ENCODE measurements at places on chromosomes 1 and 21.

GRCh38 chr1:75583282-75583681 lies 27.6 kb downstream of the SLC44A5 start:
- no peak for DNase-seq

DNA sequence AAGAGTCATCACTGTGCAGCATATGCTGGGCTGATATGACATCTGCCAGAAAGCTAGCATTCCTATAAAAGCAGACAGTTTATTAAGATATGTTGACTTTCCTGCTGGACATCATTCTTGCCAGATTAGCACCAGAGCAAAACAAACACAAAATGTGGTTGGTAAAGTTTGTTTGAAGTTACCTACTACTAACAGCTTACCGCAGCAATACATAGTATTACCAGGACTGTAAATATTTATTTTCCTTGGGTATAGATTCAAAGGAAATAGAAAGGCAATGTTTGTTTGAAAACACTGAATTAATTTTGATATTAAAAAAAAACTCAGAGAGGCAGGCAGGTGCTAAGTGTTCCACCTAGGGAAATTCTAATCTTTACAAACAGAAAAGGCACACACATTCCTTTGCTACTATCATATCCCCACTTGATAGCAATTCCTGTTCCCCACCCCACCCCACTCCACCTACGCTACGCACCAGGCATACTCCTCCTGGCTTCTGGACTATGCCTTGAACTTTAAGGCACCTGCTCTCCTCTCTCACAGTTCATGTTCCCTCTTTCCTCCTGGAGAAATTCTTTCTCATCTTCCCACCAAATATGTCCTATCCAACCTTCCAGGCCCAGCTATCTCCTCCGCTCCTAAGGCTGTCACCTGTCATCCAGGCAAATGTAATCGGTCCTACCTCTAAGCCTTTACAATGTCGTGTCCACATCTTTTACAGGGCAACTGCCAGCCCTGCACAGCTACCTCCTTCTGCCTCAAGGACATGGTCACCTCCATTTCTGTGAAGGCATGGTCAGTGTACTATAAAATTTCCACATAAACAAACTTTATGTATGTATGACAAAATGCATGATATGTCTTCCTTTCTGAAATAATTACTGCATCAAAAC lies 34.7 kb downstream of the PTPN14 start:
- DNase-seq: no peak

DNA sequence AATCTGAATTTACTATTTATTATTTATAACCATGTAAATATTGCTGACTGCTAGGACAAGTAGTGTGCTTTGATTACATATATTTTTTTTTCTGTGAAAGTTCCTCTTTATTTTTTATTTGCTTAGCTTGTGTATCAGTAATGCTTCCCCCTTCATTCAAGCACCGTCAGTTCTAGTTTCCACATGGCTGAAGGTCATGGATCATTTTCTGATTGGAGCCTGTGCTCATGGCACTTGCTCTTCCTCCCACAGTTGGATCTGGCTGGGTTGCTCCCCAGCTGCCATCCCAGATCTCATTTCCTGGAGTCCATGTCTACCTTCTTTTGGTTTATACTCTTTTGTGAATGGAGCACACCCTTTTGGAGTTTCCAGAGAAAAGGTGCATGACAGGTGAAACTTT lies 57.0 kb upstream of the IGSF5 start:
- DNase-seq: no peak

DNA sequence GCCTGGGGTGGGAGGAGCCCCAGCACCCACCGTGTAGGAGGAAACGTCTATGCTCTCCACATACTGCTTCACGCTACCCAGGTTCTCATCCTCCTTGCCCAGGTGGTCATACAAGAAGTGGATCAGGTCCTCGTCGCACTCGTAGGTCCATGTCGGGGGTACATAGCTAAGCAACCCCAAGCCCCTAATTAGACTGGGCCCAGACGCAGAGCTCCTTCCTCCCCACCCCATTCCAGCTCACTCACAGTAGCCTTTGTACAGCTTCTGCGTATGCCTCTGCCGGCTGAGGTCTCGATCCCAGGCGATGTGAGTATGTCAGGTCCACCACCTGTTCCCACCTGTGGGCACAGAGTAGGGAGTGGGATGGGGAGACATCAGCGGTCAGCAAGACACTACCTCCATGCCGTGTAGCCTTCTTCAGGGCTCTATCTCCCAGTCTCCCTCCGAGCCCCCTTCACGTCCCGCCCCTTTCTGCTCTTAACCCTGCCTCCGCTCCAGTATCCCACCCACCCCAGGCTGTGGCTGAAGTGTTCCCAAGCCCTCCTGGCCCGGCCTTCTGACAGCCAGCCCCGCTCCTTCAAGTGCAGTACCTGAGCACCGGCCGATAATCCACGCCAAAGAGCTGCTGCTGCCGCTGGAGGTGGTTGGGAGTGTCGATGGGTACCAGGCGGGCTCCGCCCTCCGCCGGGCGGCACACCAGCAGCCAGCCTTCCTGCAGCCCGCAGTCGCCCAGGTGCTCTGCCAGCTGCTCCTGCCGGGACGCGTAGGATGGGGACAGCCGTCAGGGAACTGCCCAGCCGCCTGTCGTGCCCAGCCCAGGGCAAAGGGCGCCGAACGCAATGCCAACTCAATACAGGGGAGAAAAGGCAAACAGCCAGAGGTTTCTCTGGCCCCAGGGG lies 919 bp downstream of the HECTD3 start:
- DNase-seq: peak; percentile 57

DNA sequence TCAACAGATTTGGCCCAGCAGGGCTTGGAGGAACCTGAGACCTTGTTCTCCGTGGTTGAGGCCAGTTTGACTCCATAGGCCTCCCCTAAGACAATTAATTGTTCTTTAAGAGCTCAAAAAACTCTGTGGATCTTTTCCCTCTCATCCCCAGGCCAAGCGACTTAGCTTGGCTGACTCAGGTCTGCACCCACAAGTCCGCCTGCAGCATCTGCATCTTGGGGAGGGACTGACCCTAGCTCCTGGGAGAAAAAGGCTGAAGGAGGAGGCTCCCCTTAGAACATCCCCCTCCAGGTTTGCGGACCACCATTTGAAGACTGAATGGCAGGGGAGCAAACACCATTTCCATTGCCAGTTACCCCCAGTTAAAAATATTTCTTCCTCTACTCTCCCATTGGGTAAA lies 1.5 kb upstream of the HES2 start:
- no peak for DNase-seq

GRCh38 chr1:44801491-44802305 lies 1.5 kb downstream of the PLK3 start:
- no peak for DNase-seq

- no peak for DNase-seq
These were observed 29.6 kb downstream of the FAAH start for GRCh38 chr1:46423574-46424240.

DNA sequence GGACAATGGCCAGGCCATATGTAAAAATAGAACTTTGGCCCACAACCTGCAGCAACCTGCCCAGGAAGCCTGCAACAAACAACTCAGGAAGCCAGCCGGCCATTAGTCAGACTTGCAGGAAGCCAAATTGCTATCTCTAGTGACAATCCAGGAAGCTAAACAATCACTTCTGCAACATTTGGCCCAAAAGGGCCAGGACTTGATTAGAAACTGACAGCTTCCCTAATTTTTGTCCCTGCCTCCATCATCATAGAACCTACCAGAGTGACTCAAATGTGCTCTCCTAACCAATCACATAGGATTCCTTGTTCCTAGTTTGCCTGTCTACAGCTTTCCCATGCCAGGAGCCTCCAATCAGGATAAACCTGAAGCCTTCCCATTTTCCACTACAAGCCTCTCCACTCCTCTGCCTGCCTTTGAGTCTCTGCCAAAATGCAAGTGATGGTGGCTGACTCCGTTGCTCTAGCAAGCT lies 639.3 kb downstream of the PTPRU start:
- peak; percentile 20 for DNase-seq

- DNase-seq: no peak
These were observed 869.9 kb downstream of the MRPL39 start for GRCh38 chr21:24737296-24737850.

DNA sequence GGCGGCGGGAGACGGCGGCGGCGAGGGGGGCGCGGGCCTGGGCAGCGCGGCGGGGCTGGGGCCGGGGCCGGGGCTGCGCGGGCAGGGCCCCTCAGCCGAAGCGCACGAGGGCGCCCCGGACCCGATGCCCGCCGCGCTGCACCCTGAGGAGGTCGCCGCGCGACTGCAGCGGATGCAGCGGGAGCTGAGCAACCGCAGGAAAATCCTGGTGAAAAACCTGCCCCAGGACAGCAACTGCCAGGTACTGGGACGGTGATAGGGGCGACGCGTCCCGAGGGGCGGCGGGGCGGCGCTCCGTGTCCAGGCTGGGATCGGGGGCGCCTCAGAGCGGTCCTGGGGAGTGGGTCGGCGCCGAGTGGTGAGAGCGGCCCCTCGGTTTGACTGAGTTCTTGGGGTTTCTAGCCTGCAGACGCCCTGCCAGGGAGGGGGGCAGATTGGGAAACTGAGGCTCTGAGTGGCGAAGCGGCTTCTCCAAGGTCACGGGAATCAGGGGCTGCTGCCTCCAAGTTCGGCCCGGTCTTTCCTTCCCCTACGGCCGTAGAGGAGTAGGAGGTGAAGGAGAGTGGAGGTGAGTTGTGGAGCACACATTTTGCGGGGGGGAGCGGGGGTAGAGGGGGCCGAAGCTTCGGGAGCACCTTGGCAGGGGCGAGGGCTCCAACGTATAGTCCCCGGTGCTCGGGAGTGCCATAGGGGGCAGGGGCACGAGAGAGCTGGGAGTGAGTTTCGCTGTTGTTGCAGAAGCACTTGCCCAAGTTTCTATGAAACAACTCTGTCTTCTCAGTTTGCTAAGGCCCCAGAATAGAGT lies 508 bp downstream of the RAVER2 start:
- DNase-seq: no peak

DNA sequence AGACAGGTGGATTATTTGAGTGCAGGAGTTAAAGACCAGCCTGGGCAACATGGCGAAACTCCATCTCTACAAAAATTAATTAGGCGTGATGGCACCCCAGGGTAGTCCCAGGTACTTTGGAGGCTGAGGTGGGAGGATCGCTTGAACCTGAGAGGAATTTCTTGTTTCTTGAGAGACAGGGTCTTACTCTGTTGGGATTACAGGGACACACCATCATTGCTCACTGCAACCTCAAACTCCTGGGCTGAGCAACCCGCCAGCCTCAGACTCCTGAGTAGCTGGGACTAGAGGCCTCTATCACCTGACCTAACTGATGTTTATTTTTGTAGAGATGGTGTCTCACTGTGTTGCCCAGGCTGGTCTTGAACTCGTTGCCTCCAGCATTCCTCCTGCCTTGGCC lies 24.8 kb downstream of the DHX9 start:
- DNase-seq: no peak

GRCh38 chr1:204640578-204640977 lies 45.0 kb downstream of the LRRN2 start:
- no peak for DNase-seq

DNA sequence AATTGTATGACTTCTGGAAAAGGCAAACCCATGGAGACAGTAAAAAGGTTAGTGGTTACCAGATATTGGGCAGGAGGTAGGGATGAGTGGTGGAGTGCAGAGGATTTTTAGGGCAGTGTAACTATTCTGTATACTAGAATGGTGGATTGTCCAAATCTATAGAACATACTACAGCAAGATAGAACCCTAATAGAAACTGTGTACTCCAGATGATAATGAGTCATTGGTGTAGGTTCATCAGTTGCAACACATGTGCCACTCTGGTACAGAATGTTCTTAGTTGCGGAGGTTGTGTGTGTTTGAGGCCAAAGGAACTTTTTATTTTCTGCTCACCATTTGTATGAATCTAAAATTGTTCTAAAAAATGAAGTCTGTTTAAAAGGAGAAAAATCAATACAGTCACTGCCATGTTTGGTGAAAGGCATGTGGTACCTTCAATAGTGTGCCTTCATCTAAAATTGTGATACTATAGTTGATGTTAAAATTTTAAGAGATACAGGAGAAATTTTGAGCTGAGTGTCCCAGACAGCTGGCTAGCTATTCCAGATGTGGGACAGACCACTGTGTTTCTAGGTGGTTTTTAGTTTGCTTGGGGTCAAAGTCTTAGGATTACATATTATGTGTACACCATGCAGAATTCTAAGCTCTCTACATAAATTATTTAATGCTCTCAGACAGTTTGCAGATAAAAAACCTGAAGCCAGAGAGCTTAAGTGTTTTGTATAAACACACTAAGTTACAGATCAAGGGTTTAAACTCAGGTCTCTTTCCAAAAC lies 150.5 kb downstream of the RPS6KC1 start:
- DNase-seq: no peak

DNA sequence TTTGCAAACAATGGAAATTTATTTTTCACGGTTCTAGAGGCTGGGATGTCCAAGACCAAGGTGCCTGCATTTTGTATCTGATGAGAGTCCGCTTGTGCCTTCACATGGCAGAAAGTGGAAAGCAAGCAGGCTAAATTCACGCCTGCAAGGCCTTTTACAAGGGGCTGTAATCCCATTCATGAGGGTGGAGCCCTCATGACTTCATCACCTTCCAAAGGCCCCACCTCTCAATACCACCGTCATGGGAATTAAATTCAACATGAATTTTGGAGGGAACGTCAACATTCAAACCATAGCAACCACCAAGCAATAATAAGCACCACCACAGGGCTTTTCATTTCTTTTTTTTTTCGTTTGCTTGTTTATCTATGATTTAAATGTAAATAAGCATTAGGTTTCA lies 115.3 kb downstream of the C1orf21 start:
- no peak for DNase-seq

- DNase-seq: no peak
These were observed 776 bp upstream of the TNFRSF9 start for GRCh38 chr1:7941437-7941793.

- DNase-seq: no peak
These were observed 45.4 kb downstream of the NEK7 start for GRCh38 chr1:198201956-198202784.

DNA sequence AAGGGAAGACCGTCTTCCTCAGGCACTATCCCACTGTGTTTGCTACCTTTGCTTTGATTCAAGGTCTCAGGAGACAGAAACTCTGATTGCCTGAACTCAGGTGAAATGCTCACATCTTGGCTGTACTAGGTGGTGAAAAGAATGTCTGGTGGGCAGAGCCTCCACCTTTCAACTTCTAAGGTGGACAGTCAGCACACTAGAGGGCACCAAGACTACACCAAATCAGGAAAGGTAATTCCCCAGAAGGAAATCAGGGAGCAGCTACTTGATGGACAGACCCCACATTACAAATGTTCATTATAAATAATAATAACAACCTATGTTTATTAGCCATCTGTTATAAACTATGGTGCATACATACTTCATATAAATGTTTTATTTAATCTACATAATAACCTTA lies 220.9 kb downstream of the ATG4C start:
- DNase-seq: no peak
